ENCODE measurements at places on chromosomes 1 and 21.

DNA sequence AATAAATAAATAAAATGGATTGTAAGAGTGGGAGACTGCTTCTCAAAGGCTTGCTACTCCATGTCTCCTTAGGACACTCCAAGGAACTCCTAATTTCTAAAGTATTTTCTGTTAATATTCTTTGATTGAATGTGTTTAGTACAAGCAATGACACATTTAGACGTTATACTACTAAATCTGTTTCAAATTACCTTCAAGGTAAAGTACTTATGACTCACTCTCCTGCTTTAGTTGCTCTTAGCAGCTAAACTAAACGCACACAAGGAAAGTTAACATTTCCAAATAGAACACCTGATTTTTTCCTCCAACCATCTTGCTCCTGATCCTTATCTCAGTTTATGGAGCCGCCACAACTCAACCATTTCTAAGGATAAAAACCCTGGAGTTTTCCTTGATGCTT is 969.8 kb upstream of the ADGRL4 start:
- DNase-seq: no peak

DNA sequence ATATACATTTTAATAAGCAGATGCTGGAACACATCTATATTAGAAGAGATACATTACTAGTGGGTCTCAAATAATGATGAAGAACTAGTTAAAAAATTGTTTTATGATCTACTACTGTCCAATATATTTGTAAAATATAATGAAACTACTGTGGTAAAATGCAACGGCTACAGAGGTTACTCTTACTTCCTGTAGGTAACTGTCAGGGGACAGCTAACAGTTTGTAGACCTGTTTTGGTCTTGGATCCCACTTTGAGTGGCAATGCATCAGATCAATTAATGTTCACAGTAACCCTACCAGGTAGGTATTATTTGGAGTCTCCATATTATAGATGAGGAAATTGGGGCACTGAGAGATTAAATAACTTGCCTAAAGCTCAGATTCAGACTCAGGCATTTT is 26.7 kb upstream of the MYSM1 start:
- DNase-seq: no peak

- no peak for DNase-seq
These were observed 664.0 kb downstream of the SMYD3 start for GRCh38 chr1:245843101-245843500.

DNA sequence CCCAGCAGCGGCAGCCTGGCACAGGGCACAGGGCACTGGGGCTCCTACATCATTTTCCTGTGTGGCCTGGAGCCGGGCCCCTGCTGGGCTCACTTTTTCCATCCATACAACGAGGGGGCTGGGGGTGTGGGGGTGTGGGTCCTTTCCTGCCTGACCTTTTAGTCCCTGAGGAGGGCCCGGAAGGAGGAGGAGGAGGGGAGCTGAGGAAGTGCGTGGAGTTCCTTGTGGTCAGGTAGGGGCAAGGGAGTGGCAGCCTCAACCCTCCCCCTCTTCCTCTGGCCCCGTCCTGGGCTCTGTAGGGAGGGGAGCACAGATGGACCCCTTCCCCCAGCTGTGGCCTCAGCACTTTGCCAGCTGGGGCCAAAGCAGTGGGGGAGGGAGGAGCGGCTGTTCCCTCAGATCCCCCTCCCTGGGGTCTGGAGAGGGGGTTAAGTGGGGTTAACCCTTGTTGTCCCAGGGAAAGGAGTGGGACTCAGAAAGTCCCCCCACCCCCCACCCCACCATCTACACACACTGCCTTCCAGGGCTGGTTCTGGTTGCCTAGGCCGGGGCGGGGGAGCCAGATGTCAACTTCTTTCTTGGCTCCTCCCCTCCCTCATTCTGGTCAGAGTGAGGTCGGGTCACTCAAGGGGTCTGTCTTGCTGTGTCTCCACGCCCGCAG is 5.7 kb downstream of the NTRK1 start:
- no peak for DNase-seq

DNA sequence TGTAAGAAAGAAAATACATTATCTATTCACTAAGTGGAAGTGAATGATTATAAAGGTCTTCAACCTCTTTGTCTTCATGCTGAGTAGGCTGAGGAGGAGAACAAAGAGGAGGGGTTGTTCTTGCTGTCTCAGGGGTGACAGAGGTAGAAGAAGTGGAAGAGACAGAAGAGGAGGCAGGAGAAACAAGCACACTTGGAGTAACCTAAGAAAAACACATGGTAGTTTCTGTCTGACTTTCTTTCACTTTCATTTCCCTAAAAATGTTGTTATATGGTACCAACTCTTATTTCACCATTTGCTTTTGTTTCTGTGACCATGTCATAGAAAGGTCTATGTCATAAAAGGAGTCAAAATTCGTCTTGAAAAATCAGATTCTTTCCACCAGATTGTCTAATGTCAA is 696.6 kb upstream of the BRINP3 start:
- DNase-seq: no peak
